HTR-8/SVneo (cell line): ENCODE measurements at places on chromosomes 11 and 22.

GRCh38 chr22:44764974-44765373 lies 12.6 kb downstream of the ARHGAP8 start:
- DNase-seq: no peak

DNA sequence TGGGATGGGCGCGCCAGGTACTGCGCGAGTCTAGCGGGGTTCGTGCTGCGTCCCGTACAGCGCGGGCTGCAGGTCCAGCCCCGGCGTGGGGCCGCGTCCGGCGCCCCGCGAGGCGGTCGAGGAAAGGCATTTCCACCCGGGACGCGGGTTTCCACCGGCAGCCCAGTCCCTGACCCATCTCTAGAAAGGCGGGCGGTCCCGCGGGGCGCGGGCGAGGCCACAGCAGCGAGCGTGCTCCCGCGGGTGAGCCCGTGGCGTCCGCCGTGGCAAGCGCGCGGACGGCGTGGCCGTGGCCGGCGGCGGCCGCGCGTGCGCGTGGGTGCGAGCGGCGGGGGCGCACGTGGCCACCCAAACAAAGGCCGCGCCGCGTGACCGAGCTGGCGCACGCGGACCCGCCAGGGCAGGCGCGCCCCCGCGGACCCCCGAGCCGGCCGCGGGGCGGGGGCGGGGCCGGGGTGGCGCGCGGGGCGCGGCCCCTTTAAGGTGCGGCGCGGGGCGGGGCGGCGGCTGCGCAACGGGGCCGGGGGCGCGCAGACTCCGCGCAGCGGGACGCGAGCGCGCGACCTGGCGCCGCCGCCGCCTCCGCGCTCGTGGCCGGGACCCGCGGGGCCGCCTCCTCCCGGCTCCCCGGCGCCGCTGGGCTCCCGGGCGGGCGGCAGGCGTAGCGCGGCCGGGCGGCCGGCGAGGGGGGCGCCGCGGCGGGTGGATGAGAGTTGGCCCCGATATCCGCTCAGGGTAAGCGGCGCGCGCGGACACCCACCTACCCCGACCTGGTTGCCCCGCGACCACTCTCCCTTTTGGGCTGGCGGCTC lies 39.3 kb upstream of the CELSR1 start:
- DNase-seq: peak; percentile 41

- DNase-seq: no peak
These were observed 87.0 kb downstream of the SCN3B start for GRCh38 chr11:123567466-123567865.

DNA sequence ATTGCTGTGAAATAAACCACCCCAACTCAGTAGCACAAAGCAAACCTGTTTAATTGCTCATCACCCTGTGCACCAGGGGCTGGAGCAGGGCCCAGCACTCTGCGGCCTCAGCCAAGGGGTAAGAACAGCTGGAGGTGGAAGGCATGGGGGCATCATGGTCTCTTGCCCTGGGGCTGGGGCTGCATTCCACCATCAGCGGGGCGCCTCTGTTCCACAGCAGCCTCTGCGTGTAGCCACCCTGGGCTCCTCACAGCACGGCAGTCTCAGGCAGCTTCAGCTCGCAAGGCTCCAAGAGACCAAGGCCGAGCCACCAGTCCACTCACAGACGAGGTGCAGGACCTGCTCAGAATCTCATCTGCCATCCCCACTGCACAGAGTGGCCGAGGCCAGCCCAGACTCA lies 630.7 kb downstream of the TBC1D22A start:
- DNase-seq: no peak

DNA sequence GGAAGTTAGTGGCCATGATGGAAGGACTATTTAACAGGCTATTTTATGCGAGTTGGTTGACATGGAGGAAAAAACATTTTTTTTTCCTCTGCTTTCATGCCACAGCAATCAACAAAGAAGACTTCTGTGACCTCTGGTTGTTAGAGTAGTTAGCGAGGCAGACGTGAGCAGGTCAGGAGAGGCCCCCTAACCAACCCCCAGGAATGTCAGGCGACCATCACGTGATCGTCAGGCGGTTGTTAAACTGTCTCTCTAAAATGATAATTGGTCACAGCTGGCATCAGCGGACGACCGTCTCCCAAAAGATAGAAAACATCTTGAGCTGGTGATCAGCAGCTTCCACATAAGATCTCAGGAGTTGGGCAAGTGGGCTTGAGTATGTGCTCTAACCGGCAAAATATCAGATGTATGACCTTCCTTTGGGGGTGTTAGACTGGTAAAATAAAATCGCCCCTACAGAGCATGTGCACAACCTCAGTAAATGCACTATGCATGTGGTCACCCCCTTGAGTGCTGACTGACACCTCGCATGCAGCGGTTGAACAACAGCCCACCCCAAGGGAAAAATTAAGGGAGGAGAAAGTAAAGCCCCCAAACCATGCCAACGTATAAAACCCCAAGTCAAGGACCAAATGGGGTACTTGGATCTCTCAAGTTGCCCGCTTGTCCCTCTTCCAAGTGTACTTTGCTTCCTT lies 20.9 kb upstream of the NARS2 start:
- no peak for DNase-seq

GRCh38 chr11:5280582-5281102 lies 10.9 kb upstream of the HBE1 start:
- peak; percentile 78 for DNase-seq

GRCh38 chr11:13955971-13956421 lies 6.5 kb upstream of the SPON1 start:
- peak; percentile 25 for DNase-seq

DNA sequence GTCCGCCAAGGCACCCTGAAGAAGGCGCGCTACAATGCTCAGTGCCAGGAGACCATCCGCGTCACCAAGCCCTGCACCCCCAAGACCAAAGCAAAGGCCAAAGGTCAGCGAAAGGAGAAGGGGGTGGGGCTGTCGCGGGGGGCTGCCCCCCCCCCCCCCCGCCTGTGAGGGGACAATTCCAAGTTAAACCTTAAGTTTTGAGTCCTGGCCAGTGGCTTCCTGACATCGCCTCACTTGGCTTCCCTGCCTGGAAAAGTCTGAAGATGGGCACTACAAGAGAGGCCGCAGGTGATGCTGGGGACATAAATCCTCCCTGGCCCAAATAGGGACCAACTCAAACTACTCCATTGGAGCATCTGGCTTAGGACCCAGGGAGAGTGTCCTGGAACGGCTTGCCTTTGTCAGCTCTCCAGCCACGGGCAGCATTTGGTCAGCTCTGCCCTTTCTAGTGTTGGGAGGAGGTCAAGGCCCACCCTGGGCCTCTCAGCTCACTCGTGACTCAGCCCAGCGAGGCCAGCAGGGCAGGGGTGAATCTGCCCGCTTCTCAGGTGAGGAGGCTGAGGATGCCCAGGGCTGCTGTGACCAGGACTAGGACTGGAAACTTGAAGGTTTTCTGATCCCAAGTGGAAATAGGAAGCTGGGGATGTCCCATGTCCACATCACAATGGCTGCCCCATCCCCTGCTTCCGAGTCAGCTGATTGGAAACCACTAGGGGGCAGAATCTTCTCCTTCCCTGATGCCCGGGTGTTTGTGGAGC lies 1.4 kb downstream of the MDK start:
- DNase-seq: peak; percentile 74

GRCh38 chr22:25630447-25630846 lies 66.0 kb downstream of the GRK3 start:
- DNase-seq: no peak

DNA sequence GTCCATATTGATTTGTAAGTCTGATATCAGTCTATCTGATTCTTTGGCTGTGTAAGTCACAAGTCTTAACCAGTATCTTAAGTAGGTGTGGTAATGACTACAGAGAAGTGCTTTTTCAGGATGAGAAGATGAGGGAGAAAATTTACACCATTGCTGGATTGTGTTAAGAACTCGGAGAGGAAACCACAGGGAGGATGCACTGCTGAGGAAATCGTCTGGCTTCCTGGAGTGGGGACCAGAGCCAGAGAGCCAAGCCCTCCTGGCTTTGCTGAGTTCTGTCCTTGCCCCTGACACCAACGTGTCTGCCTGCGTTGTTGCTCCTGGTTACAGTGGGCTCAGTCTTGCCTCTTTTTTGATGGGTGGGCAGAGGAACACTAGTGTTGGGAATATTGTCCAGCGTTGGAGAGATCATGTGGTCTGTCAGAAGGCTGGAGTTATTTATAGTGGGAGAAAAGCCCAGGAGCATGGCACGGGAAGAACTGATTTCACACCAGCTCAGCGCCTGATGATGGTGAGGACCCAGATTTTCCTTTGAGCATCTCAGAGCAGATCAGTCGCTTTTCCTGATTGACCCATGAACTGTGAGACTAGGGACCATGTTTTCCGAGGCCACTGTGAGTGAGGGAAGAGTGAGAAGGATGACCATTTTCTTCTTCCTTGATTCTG lies 29.6 kb downstream of the MARK2 start:
- no peak for DNase-seq

DNA sequence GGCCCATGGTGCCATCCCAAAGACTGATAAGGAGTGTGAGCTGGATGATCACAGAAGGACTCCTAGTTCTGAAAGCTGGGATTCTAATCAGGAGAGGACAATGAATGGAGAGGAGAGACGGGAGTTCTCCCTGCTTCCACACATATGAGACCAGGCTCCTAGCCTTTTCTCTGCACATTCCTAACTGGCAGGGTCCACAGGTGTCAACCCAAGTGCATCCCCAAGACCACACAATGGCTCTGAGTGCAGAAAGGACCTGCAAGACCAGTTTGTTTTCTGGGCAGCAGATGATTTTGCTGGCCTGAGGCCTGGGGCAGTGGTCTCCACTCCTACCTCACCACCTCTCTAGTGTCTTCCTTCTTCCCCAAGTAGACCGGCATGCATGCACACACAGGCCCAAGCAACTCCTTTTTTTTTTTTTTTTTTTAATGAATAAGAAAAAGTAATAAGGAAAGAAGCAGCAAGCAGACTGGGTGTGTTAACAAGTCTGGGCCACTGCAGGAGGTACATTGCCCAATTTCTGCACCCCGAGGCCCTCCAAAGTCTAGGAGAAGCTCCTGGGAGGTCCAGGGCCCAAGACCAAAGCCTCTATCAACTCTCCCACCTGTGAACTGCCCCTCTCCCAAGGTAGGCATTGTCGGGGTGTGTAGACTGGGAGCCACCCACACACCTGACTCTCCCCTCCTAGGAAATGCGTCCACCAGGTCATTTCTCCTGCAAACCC lies 1.2 kb upstream of the TSKU start:
- no peak for DNase-seq

GRCh38 chr22:41801147-41801819 lies 804 bp downstream of the CCDC134 start:
- no peak for DNase-seq

GRCh38 chr11:111101881-111102280 lies 143.6 kb upstream of the POU2AF2 start:
- no peak for DNase-seq

GRCh38 chr11:12862696-12863469 lies 146.2 kb upstream of the RASSF10 start:
- peak; percentile 71 for DNase-seq

GRCh38 chr11:80241766-80242165 lies 800.9 kb upstream of the TENM4 start:
- peak; percentile 7 for DNase-seq

DNA sequence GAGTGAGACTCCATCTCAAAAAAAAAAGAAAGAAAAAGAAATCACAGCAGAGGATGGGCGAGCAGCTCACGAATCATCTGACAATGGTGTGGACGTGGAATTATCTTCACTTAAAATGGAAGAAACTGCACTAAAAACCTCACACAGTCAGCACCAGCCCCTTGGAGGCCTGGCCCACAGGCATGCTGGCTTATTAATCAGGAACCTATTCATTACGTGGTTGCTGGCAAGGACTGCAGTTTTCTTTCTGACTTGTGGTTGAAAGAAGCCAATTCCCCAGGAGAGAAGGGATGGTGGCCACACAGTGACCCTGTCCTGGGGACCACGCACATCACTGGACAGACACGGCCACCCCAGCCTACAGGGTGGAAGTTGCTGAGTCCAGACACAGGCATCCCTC lies 401.1 kb downstream of the CTTN start:
- no peak for DNase-seq

GRCh38 chr22:23583836-23584235 lies 3.7 kb upstream of the IGLL1 start:
- no peak for DNase-seq

DNA sequence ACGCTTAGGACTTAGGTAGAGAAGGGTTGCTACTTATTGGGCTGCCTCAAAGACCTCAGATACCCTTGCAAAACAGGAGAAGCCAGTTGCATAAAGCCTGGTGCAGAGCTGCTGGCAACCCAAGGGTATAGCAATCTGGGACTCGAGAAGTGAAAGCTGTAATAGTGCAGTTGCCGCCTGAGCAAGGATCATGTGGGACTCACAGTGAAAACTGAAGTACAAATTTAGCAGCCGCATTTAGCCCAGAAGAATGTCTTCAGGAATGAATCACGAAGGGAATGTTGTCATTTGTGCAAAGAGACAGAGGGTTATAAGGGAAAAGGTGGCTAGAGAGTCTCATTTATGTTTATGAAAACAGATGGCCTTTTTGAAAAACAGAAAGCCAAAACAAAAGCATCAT lies 267.2 kb downstream of the TENM4 start:
- no peak for DNase-seq

GRCh38 chr22:23264610-23265367 lies 84.5 kb downstream of the BCR start:
- no peak for DNase-seq

DNA sequence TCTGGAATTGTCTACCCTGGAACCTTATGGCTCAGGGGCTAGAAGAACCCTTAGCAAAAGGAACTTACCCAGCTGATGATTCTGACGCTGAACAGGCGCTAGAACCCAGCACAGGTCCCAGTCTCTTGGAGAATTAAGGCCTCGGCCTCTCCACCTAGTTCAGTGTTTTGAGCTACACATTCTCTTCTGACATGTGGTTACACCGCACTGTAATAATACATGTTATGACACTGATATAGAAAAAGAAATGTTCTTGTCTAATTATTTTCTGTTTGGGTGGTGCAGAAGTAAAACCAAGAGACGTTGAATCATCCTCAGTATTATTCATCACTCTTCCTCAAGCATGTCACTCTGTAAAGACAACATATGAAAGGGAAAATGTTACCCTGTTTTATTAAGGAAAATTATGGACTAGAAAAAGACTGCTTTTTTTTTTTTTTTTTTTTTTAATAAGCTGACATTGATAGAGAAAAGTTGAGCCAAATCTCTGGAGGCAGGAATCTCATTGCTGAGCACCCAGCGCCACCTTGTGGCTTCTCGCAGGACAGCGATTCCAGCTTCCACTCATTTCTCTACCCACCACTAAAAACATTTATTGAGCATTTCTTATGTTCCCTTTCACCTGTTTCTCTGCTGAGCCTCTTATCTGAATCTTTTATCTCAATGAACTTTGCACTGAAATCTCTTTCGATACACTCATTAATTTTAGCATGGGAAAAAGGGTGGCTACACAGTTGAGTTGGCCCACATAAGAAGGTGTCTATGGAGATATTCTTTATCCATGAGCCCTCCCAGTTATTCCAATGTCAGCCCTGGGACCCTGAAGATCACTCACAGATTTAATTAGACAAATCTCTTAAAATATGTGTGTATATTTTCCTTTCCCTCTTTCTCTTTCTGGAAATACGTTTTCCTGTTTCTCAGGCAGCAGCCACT lies 12.6 kb upstream of the APLNR start:
- DNase-seq: peak; percentile 41

DNA sequence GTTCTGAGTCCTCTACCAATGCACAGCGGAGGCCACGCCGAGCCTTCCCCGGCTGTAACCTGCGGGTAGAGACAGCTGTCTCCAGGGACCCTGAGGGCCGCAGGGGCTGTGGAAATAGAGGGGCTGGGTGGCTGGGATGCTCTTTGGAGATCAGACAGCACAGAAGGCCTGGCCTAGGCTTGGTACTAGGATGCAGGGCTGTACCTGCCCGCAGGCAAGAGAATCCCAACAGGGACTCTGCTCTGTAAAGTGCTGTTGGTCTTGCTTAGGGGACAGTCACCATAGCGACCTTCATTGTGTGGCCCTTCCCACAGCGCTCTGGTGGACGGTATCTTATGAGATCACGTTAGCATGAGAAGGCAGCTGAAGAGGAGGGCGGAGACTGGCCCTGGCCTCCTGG lies 11.3 kb upstream of the KCNJ5 start:
- no peak for DNase-seq
